Activated T-helper 1 cell treated with anti-CD3 and anti-CD28 coated beads, Interleukin-2, amount 50 U/mL, for 16 hours (primary cell): ENCODE measurements at places on chromosomes 2 and 18.

DNA sequence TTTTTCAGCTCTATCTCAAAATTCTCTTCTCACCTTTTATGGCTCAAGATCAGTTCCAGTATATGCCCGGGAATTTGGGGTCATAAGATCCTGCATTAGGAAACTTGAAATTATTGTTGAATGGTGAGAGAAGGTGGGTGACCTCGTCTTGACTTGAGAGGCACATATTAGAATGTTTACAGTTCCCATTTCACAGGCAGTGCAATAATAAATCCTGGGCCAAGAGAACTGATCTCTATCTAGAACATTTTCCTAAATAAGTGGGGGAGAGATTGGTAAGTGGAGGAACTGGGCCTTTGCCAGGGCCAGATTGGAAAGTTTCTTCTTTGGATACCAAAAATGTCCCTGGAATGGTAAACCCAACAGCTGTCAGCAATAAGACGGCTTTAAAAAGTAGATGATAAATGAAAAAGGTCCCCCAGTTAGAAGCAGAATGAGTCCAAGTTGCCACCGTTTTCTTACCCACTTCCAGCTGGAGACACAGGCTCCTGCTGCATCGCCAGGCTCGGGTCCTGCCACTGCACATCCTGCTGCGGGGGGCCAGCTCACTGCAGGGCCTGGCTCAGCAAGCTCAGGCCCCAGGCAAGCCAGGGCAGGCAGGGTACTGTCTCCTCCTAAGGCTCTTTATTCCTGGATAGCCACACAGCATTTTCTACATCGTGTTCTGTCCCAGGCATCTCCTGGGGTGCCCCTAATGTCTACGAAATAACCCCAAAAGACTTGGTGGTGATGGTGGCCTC, 126.4 kb upstream of the EPAS1 start:
- DNase-seq = no peak

- DNase-seq = no peak
Observed at GRCh38 chr2:63058921-63059792, 8.5 kb downstream of the OTX1 start.

DNA sequence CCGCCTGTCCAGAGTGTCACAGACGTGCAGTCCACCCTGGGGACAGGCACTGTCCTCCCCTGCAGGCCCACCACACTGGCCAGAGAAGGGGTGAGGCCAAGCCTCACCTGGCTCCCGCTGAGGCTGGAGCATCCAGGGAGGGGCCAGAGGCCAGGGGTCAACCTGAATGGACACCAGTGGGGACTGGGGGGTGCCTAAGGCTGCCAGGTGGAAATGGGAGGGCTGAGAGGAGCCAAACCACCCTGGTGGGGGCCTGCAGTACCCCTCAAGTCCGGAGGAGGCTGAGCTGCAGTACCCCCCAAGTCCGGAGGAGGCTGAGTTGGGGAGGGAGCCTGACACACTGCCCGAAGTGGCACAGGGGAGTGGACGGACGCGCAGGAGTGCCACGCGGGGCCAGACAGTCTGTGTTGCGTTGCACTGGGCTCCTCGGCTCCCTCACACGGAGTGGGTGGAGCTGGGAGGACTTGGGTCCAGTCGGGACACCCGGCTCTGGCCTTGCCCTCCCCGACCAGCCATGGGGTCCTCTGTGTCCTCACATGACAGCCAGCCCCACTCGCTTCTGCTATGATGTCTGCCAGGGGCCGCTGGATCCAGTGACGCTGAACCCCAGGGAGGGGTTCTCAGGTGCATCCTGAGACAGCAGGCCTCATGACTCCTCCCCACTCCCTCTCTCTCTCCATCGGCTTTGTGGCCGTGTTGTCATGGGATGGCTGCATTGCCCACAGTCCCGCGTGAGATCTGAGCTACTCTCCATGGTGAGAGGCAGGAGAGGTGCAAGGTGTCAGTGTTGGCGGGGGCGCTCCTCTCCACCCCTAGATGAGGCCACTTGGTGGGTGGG, 22.3 kb upstream of the GPC1 start:
- no peak for DNase-seq

- no peak for DNase-seq
Observed at GRCh38 chr18:33751613-33752221, 173.7 kb downstream of the ASXL3 start.

GRCh38 chr18:58590254-58590653, 38.6 kb downstream of the ALPK2 start:
- no peak for DNase-seq

GRCh38 chr2:11814979-11815510, 68.6 kb downstream of the LPIN1 start:
- no peak for DNase-seq

DNA sequence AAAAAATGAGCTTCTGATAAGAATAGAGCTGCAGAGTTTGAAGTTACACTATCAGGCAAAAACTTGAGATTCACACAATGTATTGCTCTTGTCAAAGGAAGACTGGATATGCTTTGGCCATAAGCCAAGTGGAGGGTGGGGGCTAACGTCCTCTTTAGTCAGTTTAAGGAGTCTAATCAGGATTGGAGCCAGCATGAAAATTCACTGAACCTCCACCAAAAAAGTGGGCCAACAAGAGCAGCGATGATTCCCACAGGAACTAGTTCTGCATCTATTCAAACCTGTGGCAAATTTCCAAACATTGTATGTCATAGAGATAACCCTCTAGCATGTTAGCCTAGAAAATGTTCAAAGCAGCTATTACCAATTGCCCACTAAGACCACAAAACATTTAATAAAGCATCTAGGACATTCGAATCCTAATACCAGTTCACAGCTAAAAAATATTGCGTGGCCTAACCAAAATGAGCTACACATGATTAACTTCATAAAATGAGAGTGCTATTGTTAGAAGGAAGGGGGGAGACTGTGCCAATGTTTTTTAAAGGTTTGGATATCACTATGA, 43.5 kb upstream of the TMEM247 start:
- no peak for DNase-seq

- DNase-seq = no peak
Observed at GRCh38 chr2:137039482-137040152, 274.3 kb downstream of the THSD7B start.

- no peak for DNase-seq
Observed at GRCh38 chr2:19700861-19701585, 200.8 kb downstream of the TTC32 start.
